ENCODE measurements at places on chromosomes 5 and 9.

GRCh38 chr5:73892218-73892617 lies 266.2 kb downstream of the ARHGEF28 start:
- no peak for DNase-seq

- DNase-seq, result no peak
These were observed 73.7 kb upstream of the PJA2 start for GRCh38 chr5:109483395-109483971.

DNA sequence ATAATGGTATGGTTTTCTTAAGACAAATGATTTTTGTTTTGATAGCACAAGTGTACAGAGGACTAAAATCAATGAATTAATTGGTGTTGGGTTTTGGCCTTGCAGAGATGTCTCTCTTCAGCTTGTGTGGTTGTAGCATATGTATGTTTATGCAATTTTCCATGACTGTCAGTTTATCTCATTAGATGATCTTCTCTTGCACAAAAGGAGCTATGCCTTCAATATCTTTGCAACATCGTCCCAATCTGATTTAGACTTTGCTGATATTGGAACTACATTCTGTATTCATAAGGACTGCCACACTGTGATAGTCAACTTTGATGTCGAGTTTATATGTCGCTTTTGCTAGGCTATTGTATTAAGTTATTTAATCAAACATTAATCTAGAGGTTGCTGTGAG lies 140.0 kb upstream of the TAF11L2 start:
- no peak for DNase-seq

DNA sequence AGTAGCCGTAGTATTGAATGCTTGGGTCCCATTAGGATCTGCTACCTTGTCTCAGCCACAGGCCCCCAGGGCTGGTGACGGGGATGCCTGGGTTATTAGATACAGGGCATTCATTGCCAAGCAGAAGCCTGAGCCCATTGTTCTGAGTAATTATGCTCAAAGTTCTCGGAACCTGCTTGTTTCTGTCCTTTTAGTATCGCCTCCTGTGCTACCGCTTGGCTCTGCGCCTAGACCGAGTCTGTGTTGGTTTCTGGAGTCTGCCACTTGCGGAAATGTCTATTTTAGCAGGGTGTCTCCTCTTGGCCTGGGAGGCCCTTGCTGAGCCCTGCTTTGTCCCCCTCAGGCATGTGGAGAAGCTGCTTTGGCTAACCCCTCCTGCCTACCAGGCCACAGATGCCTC lies 506.1 kb downstream of the BNC2 start:
- DNase-seq, result no peak

DNA sequence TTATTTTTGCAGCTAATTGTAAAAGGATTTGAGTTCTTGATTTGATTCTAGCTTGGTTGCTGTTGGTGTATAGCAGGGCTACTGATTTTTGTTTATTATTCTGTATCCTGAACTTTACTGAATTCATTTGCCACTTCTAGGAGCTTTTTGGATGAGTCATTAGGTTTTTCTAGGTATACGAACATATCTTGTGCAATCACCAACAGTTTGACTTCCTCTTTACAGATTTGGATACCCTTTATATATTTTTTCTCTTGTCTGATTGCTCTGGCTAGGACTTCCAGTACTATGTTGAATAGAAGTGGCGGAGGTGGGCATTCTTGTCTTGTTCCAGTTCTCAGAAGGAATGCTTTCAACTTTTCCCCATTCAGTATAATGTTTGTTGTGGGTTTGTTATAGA lies 210.8 kb downstream of the FGF10 start:
- no peak for DNase-seq

- DNase-seq, result no peak
These were observed 61.2 kb downstream of the CMYA5 start for GRCh38 chr5:79750611-79751510.

DNA sequence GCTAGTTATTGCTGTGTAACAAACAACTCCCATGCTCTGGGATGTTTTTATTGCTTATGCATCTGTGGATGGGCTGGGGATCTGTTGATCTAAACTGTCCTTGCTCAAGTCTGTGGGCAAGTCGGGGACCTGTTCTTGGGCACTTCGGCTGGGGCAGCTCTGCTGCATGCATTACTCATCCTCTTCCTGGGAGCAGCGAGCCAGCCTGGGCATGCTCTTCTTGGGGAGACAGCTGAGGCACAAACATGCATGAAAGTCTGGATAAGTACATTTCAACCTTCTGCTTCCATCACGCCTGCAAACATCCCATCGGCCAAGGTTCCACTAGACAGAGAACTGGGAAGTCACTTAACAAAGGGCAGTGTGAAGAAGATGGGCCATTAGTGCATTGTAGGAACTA lies 66.3 kb downstream of the ANKRD33B start:
- DNase-seq, result no peak

- no peak for DNase-seq
These were observed 24.5 kb downstream of the IGIP start for GRCh38 chr5:140150201-140150600.

GRCh38 chr9:70020991-70021571 lies 22.6 kb upstream of the MAMDC2 start:
- DNase-seq, result no peak

- DNase-seq, result no peak
These were observed 30.0 kb upstream of the SH3RF2 start for GRCh38 chr5:145906401-145906800.

GRCh38 chr5:132470596-132470995 lies 20.0 kb downstream of the IRF1 start:
- no peak for DNase-seq

DNA sequence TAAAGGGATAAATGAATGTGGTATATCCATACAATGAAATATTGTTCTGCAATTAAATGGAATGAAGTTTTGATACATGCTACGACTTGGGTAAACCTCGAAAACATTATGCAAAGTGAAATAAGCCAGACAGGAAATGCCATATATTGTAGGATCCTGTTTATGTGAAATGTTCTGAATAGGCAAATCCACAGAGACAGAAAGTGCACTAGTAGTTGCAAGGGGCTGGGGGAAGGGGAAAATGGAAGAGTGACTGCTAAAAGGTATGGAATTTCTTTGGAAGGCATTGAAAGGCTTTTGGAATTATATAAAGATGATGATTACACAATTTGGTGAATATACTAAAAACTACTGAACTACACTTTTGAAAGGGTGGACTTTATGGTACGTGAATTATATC lies 97.0 kb downstream of the FOXD1 start:
- no peak for DNase-seq

DNA sequence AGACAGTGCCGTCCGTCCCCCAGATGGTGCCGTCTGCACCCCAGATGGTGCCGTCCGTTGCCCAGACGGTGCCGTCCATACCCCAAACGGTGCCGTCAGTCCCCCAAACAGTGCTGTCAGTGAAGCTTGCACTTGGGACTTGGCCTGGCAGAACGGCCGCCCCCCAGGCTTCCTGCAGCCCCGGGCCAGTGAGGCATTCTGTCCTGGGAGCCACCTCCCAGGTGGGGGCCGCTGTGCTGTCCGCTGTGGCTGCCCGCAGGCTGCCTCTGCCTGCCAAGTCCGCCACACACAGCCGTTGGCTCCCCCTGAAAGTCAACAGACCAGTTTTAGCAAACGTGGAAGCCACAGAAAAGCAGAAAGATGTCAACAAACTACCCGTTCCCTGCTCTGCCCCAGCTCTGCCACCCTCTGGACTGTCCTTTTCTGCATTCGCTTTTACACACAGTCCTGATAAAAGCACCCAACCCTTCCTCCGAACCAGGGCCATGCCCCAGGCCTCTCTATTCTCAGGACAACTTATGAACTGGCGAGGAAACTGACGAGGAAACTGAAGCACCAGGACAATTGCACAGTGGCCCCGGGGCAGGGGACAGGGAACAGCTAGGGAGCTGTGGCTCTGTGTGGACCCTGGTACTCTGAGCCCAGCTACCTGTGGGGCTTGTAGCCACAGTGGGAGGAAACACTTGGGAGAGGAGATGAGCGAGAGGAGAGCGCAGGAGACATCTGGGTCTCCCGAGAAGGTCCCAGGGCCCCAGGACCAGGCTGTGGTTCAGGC lies 39.6 kb upstream of the RXRA start:
- no peak for DNase-seq

DNA sequence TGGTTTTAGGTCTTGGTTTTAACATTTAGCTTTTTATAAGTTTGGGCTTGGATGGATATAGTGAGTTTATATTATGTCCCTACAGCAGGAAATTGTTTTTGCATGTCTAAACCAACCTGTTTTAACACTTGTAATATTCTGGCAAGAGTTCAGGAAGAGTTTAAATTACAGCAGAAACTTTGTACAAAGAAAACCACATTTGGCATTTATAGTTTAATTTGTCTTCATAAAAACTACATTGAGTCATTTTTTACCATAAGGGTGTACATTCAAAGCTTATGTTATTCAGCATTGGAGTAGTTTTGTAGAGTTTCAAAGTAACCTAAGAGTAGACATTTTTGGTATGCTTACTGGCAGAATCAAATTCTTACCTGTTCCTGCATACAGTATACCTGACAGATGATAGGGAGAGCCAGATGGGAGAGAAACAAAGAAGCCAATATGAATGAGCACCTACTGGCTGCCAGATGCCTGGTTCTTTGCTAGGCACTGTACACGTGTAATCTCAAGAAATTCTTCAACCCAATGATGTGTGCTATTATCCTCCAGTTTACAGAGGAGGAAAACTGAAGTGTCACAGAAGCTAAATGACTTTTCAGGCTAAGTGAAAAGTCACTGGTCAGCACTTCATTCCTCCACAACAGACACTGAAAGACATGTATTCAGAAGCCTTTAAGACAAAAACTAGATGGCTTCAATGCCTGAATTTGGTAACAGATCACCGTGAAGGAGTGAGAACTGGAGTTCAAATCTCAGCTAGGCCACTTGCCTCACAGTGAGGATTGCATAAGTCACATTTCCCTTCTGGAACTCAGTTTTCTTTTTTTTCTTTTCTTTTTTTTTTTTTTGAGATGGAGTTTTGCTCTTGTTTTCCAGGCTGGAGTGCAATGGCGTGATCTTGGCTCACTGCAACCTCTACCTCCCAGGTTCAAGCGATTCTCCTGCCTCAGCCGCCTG lies 25.9 kb upstream of the ECM2 start:
- DNase-seq, result no peak

DNA sequence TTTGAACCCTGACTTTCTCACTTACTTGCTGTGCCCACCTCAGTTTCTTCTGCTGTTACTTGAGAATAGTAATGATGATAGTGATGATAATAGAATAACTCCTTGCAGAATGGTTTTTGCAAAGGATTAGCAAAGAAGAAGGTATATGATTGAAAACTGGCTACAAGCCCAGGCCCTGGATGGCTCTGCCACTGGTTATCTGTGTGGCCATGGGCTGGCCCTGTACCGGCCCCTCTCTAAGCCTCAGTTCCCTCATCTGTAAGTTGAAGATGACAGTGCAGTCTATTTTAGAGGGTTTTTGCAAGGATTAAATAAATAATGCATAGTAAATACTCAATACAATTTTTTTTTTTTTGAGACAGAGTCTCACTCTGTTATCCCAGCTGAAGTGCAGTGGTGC lies 6.2 kb downstream of the TTLL11 start:
- no peak for DNase-seq

GRCh38 chr9:86116425-86116824 lies 17.1 kb upstream of the GOLM1 start:
- no peak for DNase-seq

- DNase-seq, result no peak
These were observed 66.4 kb downstream of the ZNF354C start for GRCh38 chr5:179126506-179126991.

GRCh38 chr5:143101725-143102386 lies 301.6 kb downstream of the NR3C1 start:
- DNase-seq, result no peak

DNA sequence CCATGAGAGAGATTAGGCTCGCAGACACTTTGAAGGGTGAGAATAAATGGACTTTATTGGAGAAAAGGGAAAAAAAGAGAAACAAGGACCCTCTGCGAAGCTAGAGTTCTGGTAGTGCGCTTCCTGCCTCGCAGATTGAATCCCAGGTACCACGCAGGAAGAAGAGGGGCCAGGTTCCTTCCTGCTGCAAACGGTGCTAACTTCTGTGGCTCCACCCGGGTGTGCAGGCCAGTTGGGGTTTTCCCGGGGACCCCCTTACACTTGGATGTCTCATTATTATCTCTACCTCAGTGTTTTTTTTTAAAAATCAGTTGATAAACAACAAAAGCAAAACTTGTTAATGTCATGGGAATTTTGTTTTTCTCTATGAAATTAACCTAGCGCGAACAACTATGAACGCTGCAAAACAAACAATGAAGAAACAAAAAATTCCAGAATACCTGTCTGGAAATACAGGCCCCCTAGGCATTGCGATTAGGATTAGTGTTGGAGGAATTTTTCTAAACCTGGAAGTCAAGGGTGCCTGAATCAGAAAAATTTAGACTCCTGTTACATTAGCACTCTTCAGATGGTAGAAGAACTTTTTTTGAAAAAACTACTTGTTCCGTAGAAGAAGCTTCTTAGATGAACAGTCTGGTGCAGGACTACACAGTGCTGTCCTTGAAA lies 414.5 kb downstream of the MAN2A1 start:
- no peak for DNase-seq

DNA sequence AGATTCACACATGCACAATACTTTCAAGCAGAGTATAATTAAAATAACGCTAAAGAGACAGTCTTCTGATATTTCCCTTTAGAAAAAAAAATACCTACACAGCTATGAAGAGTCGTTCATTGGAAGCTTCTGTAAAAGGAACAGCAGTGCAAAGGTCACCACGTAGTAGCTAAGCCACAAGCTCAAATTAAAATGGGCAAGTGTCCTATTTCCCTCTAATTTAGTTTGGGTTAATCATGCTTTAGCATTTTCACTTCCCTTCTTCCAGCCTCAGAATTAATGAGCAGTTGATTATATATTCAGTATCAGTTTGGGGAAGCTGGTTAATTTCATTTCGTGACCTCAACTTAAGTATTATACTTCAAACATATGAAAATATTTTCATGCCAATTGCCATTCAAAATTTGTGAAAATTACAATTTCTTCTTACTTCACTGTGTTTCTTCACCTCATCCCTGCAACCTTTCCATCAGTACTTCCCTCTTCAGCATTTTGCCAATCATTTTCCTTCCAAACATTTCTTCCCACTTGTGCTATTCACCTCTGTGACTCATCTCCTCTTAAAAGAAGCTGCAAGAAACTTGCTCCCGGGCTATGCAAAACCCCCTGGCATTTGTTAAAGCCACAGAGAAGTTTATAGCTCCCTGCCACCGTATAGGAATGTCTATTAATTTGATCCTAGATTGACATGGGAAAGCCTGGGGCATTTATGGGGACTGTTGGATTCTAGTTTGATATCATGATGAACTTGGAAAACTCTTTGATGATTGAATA lies 83.0 kb downstream of the DMRTA1 start:
- no peak for DNase-seq

DNA sequence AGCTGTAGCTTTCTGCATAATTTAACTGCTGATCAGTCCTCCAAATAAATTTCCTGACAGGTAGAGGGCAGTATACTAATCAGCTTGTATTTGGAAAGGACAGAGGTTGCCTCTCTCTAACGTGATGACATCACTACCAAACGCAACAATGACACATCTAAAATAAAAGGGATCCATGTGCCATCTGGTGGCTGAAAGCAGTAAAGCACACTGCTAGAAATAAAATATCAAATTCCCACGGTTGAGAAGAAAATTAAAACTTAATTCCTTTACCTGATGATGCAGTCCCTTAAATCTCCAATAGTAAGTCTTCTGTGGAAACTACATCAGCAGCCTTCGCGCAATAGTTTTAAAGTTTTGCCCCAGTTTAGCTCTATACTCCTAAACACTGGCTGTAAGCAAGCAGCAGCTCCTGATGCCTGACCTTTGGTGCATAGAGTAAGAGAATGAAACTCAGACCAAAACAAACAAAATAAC lies 54.5 kb downstream of the DIAPH1 start:
- DNase-seq, result peak; percentile 87

GRCh38 chr5:151958111-151958510 lies 33.5 kb upstream of the GLRA1 start:
- DNase-seq, result no peak

GRCh38 chr5:66307647-66308241 lies 163.6 kb downstream of the SREK1 start:
- peak; percentile 38 for DNase-seq
